ENCODE measurements at places on chromosomes 1 and 21. TPM values are rescaled to one million over a fixed set of nuclear protein-coding genes. Genes with fewer than 3 reads are reported as not detected.

The MARK1 gene
- not detected for total RNA-seq

The SPRTN gene
- 10.7 TPM for total RNA-seq

The INSRR gene
- 0.07 TPM for total RNA-seq

The HSPB7 gene
- total RNA-seq = not detected

The GJB3 gene
- total RNA-seq = not detected

The CTSE gene
- not detected for total RNA-seq

The DUSP10 gene
- total RNA-seq = 23.7 TPM

The ITLN2 gene
- total RNA-seq = not detected

The C1orf87 gene
- not detected for total RNA-seq

The CEP350 gene
- total RNA-seq = 43.3 TPM

The ATP1A2 gene
- not detected for total RNA-seq

The MROH7 gene
- not detected for total RNA-seq

The IL24 gene
- total RNA-seq = 2.0 TPM

The FOXJ3 gene
- total RNA-seq = 48.0 TPM

The HLX gene
- total RNA-seq = not detected

The ARTN gene
- total RNA-seq = 0.22 TPM

The NDUFV3 gene
- total RNA-seq = 36.6 TPM

The ANGPTL3 gene
- total RNA-seq = not detected

The HRNR gene
- total RNA-seq = not detected

The EPHB2 gene
- total RNA-seq = 0.22 TPM

The ZNF670 gene
- 3.1 TPM for total RNA-seq

The DAP3 gene
- 156 TPM for total RNA-seq

The CD247 gene
- total RNA-seq = 133 TPM

The IL22RA1 gene
- total RNA-seq = not detected

The THEM5 gene
- not detected for total RNA-seq

The OR2AJ1 gene
- not detected for total RNA-seq

The CFHR5 gene
- total RNA-seq = not detected

The PTAFR gene
- 0.59 TPM for total RNA-seq

The PRDM16 gene
- not detected for total RNA-seq

The S100A16 gene
- not detected for total RNA-seq

The LAMC2 gene
- total RNA-seq = not detected

The MTARC2 gene
- not detected for total RNA-seq

The LEMD1 gene
- 0.55 TPM for total RNA-seq

The ADORA3 gene
- 0.51 TPM for total RNA-seq

The PLPPR5 gene
- not detected for total RNA-seq

The NECTIN4 gene
- 0.09 TPM for total RNA-seq

The LCE1C gene
- not detected for total RNA-seq

The COL8A2 gene
- total RNA-seq = 0.18 TPM

The KLHDC7A gene
- not detected for total RNA-seq

The MNDA gene
- total RNA-seq = 0.39 TPM

The RNF115 gene
- 16.9 TPM for total RNA-seq

The EPHA2 gene
- not detected for total RNA-seq

The S100A7 gene
- total RNA-seq = not detected

The FCMR gene
- total RNA-seq = 75.1 TPM

Data from CD8-positive, alpha-beta memory T cell (primary cell).